ENCODE measurements at places on chromosomes 2 and 18.

GRCh38 chr2:5826979-5827655, 134.9 kb downstream of the SOX11 start:
- no peak for DNase-seq

DNA sequence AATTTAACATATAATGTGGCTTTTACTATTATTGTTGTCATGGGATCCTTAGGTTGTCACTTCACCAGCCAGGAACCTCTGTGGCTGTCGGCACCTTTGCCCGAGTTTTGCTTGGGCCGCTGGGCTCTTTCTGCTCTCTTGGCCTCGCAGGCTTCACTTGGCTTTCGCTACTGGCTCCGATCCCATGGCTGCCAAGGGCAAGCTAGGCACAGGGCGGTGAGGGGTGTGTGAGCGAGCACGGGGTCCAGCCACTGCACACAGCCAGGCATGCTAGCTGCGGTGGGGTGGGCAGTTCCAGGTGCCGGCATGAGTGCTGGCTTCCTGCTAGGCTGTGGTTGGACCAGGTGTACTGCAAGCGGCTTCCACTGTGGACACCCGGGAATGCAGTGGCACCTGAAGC, 23.4 kb upstream of the RAPGEF4 start:
- DNase-seq: no peak

- DNase-seq: no peak
Measured at GRCh38 chr2:106956416-106956815, 70.4 kb upstream of the ST6GAL2 start.

- DNase-seq: peak; percentile 42
Measured at GRCh38 chr2:28408764-28409599, 16.3 kb downstream of the FOSL2 start.

DNA sequence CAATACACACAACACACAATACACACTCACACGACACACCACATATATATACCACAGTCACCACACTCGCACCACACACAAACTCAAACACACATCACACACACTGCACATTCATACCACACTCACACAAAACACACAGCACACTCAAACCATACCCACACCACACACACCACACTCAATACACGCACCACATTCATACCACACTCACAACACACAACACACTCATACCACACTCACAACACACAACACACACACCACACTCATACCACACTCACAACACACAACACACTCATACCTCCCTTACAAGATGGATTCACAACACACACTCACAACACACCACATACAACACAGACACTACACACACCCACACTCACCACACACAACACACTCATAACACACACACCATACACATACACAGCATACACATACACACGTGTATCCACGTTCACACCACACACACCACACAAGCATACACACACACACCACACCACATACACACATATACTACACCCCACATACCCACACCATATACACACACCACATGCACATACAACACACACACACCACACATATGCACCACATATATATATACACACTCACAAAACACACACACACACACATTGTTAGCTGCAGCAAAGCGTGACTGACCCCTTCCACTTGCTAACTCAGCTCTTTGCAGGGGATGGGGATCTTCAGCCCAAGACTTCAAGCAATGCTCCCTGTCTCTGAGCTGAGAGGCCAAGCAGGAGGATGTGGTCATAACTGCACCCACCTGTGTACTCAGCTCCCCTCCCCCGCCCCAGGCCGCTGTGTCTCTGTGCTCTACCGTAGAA, 59.0 kb downstream of the SDC1 start:
- no peak for DNase-seq

GRCh38 chr2:230046491-230046890, 22.2 kb downstream of the SLC16A14 start:
- DNase-seq: no peak
